CD4-positive, alpha-beta T cell (primary cell): ENCODE measurements at places on chromosomes 1 and 21.

DNA sequence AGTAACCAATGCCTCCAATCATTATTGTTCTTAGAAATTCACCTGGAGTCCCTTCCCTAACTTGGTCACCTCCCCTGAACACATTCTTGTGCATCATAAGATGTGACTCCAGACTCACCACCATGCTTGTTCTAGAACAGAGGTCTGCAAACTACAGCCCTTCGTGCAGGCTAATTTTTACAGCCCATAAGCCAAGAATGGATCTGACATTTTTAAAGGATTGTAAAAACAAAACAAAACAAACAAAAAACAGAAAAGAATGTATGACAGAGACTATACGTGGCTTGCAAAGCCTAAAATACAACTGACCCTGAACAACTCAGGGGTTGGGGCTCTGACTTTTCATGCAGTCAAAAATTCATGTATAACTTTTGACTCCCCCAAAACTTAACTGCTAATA lies 6.2 kb upstream of the HIVEP3 start:
- no peak for DNase-seq

- no peak for DNase-seq
These were observed 22.5 kb upstream of the PEF1 start for GRCh38 chr1:31667065-31667785.

GRCh38 chr1:109531826-109532364 lies 7.8 kb upstream of the GPR61 start:
- DNase-seq = no peak

DNA sequence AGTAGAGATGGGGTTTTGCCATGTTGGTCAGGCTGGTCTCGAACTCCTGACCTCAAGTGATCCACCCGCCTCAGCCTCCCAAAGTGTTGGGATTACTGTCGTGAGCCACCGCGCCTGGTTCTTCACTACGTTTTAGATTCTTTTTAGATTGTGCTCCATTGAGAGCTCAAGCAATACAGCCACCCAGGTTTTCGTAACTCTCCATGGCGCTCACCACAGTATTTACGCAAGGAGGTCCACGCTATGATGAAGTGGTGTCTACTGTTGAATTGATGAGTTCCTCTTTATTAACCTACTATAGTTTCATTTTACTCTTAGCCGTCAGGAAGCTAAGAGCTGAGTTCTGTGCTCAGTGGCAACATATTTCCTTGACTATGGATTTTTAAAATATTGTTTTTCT lies 1.8 kb upstream of the KIF1B start:
- DNase-seq = no peak

- DNase-seq = no peak
These were observed 66.6 kb downstream of the NAV1 start for GRCh38 chr1:201605385-201606010.

- no peak for DNase-seq
These were observed 18.5 kb downstream of the CHIT1 start for GRCh38 chr1:203210988-203211387.

- no peak for DNase-seq
These were observed 156.6 kb downstream of the AK5 start for GRCh38 chr1:77438236-77438913.

GRCh38 chr21:41338455-41338854 lies 21.9 kb downstream of the FAM3B start:
- DNase-seq = no peak

- no peak for DNase-seq
These were observed 70.9 kb upstream of the COL6A1 start for GRCh38 chr21:45910548-45911221.

GRCh38 chr1:242242983-242243382 lies 244.1 kb upstream of the MAP1LC3C start:
- DNase-seq = no peak

GRCh38 chr1:92327794-92328193 lies 28.9 kb downstream of the RPAP2 start:
- no peak for DNase-seq
